ENCODE measurements at places on chromosomes 4 and X.

GRCh38 chr4:153205757-153206156, 1.5 kb downstream of the TRIM2 start:
- peak; percentile 47 for DNase-seq

DNA sequence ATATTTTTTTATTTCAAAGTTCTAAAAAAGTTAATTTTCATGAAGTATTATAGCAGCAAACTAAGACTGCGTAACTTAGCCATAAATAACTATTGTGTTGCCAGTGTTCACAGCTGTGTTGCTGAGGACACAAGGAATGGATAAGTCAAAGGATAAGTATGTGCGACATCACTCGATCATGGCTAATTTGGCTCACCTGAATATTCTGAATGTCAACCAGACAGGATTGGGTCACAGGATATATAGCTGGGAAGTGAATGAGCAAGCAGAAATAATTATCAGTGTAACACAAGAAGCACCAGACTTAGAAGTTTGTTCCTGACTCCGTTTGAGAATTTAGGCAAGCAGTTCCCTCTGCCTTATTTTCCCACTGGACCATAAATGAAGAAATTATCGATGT, 33.9 kb downstream of the PRDM8 start:
- DNase-seq, result no peak

DNA sequence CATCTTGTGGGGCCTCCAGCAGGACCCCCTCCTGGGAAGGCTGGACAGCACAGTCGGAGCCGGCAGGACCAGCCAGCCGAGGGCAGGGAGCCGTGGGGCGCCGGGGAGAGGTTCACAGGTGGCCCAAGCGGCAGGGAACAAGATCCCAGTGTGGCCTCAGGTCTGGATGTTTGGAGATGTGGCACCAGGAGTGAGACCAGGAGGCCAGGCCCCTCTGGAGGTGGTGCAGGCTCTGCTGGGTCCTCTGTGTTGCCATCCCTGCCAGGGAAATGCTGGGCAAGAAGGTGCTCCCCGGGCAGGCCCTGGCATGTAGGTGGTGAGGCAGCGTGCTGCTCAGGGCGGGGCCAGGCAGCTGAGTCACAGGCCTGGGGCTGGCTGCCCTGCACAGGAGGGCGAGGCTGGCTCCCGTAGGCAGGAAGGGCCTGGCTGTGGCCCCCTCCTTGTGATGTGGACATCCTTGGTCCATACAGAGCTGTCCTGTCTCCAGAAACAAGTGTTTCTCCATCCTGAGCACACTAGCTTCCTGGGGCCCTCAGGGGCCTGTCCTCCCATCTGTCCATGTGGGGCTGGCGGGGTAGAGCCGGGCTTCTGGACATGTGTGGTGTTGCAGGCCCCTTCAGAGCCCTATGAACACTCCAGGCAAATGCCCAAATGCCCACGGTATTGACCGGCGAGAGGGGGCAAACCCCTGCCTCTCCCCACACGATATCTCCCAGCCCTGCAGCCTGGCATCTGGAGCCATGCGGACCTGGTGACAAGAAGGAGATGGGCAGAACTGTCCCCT, 4.8 kb upstream of the HGFAC start:
- DNase-seq, result peak; percentile 84

DNA sequence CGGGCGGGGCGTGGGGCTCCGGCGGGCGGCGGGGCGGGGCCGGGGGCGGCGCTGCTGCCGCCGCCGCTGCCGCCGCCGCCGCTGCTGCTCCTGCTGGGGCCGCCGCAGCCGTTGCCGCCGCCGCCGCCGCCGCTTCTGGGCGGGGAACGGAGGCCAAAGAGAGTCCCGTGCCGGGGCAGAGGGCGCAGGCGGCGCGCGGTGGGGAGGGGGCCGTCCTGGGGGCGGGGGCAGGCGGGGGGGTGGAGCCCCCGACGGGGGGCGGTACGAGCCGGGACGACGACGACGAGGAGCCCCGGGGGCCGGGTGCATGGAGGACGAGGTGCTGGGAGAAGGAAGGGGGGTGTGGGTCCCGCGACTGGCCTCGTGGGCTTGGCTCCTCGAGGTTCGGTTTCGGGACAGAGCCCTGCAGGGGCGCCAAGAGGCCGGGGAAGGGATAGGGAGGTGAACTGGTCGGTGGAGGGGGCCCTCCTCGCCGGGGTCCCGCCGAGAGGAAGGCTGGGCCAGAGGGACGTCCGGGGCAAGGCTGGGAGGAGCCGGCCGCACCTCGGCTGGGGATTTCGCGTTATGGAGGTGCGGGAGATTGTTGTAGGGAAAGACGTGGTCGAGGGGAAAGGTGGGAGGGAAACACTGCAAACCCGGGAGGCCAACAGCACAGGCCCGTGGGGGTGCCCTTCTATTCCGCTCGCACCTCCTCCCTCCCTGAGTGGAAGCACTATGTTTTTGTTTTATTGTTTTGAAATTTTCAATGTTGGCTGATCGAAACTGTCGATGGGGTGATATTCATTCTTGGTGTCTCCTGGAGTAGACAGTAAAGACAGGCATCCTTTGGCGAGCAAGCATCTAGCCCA, 1.9 kb downstream of the BCORL1 start:
- no peak for DNase-seq

DNA sequence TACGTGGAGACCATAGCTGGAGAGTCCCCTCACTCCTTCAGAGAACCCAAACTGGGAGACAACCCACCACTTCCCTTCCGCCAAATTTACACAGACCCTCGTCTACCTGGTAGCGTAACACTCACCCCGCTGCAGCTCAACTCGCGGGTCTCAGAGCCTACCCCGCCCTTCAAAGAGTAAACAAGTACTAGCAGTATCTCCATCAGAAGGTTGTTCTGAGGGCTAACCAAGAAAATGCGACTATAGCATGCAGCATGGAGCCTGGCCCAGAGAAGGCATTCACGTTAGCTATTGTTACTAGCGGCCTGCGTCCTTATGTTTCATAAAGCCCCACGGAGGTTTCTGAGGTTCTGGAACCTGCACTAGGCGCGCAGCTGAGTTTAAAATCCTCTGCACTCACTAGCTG, 531 bp upstream of the MANBA start:
- DNase-seq, result no peak

DNA sequence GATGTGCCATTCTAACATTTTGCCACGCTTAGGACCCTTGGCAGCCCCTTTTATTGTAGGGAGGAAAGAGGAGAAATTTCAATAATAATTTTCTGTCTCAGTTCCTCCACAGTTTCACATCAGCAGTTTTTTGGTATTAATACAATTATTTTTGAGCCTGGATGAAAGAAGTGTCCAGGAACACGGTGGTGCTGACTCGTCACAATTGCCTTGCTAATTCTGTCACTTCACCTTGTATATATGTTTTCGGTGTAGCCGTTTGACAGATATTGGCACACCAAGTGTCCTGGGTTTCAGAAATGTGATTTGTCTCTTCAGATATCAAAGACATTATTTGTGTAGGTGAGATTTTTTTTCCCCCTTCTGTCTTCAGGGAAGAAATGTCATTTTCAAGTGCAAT, 142.2 kb downstream of the ARHGAP10 start:
- no peak for DNase-seq

Data from NCI-H226 (cell line).